ENCODE measurements at places on chromosomes 11 and 22.

- DNase-seq, result no peak
Measured at GRCh38 chr11:110373051-110373702, 56.6 kb upstream of the FDX1 start.

DNA sequence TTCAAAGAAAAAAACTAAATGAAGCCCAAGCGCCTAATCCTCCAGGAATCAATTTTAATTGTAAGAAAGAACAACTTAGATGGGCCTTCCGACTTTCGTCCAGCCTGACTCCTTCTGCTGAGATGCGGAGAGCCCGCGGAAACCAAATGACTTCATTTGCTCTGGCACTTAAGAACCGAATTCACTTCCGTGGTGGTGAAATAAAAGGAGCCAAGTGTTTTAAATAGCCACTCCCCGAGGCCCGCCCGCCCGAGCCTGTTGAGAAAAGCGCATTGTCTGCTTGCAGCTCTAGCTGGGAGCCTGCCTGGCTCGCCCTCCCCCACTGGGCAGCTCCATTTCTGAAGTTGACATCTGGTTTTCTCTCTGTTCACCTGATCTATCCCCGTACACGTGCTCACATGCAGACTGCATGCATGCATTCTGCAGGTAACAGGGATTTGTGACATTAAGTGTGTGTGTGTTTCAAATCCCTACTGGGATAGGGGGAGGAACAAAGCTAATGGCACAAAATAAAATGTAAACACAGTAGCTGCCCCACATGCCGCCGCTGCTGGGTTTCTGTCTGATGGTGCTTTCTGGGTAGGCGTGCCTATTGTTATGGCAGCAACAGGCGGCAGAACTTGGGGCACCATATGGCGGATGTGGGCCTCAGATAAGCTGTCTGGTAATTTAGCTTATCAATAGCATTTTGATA lies 6.2 kb downstream of the TEAD1 start:
- peak; percentile 87 for DNase-seq

- no peak for DNase-seq
Measured at GRCh38 chr22:22925805-22926369, 38.3 kb downstream of the IGLL5 start.

DNA sequence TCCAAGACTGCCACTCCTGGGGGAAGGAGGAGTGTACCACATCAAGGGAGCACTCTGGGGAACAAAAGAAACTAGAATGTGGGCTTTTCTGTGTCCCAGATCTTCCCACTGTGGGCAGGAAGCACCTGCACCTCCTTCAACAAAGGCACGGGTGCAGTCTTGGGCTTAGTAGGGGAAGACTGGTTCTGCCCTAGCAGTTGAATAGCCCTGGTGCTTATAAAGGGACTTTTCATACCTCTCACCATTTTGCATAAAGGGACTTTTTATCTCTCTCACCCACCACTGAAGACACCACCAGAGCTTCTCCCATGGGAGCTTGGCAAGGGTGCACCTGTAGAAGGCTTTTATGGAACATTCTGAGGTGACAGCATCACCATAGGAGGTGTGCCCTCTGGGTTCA lies 65.8 kb upstream of the MS4A8 start:
- DNase-seq, result no peak

DNA sequence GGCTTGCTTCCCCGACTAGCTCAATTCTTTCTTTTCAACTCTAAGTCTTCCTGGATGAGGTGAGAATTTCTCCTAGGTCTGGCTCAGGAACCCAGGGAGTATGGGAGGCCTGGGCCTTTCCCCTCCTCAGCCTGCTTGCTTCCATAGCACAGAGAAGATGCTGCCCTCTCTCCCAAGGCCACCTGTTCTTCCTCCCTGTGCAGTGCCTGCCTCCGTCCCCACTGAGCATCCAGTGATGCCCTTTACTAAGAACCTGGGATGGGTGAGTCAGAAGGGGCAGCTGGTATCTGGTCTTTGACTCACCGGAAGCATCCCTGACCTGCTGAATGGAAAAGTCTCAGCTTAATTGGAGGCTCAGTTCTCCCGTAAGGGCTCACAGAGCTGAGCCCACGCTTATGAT lies 607.9 kb downstream of the BUD13 start:
- DNase-seq, result no peak

DNA sequence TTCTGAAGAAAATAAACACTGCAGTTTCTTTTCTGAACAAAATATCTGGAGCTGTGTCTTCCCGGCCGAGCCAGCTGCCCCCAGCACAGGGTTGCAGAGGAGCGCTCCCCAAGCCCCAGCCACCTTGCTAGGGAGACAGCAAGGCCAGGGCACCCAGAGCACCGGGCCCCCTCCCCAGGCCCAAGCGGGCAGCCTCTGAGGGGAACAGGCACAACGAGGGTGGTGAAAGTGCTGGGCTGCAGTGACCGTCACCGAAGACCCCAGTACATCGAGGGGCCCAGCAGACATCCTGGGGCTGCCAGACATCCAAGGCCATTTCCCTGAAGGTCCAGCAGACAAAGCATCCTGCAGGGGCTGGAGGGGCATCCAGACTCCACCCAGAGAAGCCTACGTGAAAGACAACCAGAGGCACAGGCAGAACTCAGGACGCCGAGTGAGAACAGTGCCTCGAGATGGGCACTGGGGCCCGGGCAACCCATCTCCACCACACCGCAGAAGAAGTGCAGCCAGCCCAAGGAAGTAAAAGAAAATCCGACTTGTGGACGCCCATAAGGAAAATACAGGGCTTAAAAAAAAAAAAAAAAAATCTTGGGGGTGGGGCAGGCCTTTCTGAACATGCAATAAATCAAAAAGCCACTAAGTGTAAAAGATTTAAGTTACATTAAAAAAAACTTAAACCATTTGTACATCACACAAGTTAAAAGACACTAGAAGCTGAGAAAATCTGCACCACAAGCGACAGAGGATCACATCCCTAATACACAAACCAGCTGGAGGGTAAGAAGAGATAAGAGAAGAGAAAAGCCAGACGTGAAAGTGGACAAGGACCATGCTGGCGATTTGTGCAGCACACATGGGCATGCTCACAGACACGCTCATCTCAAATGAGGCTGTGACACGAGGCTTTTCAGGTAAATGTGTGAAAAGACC lies 36.0 kb upstream of the COMT start:
- no peak for DNase-seq

GRCh38 chr11:44726283-44727113 lies at the start of gene TSPAN18:
Gene TSPAN18, plus strand, starts transcription at chr11:44726962. Its CDS starts 179,455 bp downstream, at chr11:44906417.
- DNase-seq, result no peak

DNA sequence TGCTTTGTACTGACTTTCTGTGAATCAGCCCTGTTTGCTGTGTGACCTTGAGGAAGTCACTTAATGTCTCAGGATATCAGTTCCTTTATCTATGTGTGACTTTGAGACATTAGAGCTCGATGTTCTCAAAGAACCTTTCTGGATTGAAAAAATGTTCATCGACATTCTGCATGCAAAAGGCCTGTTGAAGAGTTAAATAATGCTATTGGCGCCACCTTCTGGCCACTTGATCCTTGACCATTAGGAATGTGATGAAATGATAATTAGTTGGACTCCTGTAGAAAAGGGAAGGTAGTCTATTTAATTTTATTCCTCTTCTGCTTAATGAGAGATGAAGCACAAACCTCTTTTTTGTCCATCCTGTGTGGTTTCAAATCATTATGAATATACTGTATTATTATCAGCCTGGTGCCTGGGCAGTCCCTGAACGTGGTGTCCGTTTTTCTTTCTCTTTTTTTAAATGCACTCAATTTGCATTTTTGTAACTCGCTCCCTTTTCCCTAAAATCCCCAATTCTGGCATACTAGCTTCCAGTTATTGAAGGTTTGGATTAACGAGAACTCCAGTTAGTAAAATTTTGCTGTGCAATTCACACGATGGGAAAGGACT lies 20.7 kb downstream of the ELF5 start:
- peak; percentile 50 for DNase-seq

- no peak for DNase-seq
Measured at GRCh38 chr11:132742929-132743328, 789.4 kb downstream of the OPCML start.

DNA sequence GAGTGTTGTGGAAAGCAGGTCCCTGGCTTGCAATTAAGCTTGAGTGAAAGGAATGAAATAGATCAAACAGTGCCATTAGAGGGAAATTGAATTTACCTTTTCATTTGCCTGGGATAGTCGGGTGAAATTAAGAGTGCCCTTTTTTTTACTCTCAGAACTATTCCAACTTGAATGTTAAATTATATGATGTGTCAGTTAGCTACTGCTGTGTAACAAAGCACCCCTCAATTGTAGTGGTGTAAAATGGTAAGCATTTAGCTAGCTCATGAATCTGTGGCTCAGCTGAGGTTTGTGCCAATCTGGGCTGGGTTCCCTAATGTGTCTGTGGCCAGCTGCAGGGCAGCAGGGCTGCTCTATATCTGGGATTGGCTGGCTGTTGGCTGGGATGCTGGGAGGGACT lies 571.4 kb downstream of the MN1 start:
- DNase-seq, result no peak

- no peak for DNase-seq
Measured at GRCh38 chr11:134517621-134518293, 105.7 kb upstream of the B3GAT1 start.

DNA sequence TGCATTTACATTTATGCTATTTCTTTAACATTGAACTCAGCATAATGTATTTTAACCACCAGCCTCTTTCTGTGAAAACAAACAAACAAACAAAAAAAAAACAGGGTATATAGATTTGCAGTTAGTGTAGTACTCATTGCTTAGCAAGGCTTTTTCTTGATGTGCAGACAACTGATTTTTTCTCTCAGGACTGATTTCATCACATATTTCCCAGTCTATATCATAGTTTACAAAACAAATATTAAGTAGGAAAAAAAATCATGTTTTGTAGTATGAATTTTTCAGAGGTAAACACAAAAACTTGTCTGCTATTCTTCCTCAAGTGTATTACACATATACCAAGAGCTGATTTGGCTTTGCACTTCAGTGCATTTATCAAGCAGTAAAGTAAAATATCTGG lies 123.0 kb downstream of the PDE3B start:
- DNase-seq, result no peak

GRCh38 chr22:49292909-49293308 lies 534.8 kb downstream of the BRD1 start:
- DNase-seq, result no peak

DNA sequence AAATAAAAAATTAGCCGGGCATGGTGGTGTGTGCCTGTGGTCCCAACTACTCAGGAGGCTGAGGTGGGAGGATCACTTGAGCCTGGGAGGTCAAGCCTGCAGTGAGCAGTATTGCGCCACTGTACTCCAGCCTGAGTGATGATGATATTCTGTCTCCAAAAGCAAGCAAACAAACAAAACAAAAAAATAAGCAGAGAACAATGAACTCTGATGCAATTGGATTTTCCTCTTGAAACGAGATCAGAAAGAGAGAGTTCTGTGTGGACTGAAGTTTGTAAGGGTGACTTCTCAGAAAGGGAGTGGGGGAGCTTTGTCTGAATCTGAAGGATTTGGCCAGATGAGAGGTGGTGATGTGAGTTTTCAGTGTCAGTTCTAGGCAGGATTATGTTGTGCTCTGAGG lies 6.0 kb upstream of the TMEM123 start:
- DNase-seq, result no peak

- peak; percentile 44 for DNase-seq
Measured at GRCh38 chr11:68206211-68206610, 6.9 kb downstream of the KMT5B start.

DNA sequence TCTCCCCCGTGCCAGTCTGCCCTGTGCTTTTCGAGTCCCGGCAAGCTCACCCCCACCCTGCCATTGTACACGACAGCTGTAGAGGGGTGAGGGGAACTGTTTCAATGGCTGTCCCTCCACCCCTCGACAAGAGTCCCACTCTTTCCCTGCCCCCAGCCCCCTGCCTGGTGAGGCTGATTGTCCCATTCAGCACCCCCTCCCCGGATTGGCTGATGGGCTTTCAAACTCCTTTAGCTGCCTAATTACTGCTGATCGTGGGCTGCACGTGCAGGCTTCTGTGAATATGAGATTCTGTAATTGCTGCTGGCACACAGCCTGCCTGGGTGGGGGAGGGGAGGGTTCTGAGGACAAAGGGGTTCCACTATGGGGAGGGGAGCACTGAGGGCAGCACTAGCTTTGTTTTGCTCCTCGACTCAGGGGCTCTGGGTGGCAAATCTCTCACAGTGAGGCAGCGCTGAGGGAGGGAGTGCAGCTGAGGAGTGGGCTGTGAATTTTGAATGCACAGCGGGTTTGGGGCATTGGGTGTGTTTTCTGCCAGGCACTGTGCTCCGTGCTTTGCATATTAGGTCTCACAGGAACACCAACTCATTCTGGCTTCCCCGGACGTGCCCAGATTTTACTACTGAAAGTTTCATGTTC lies 42.6 kb upstream of the ACCSL start:
- DNase-seq, result peak; percentile 93

DNA sequence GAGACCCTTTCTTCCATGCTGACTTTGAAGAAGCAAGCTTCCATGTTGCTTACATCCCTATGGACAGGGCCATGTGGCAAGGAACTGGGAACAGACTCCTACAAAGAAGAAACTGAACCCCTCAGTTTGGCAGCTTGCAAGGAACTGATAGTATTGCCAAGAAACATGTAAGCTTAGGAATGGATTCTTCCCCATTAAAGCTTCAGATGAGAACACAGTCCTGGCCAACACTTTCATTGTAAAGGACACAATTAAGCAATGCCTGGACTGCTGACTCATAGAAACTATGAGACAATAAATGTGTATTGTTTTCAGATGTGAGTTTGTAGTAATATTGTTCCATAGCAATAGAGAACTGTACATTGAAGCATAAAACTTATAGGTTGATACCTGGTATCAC lies 82.4 kb downstream of the AASDHPPT start:
- no peak for DNase-seq

All from NCI-H1436 (cell line).